ENCODE measurements at places on chromosomes 7 and 10.

GRCh38 chr10:122699796-122700455, at the start of gene C10orf120:
TSS of gene C10orf120 (minus strand) at chr10:122699846. CDS start at chr10:122699790, 56 bp downstream.
- DNase-seq = no peak

- no peak for DNase-seq
Measured at GRCh38 chr7:11681461-11681860, 150.5 kb downstream of the THSD7A start.

DNA sequence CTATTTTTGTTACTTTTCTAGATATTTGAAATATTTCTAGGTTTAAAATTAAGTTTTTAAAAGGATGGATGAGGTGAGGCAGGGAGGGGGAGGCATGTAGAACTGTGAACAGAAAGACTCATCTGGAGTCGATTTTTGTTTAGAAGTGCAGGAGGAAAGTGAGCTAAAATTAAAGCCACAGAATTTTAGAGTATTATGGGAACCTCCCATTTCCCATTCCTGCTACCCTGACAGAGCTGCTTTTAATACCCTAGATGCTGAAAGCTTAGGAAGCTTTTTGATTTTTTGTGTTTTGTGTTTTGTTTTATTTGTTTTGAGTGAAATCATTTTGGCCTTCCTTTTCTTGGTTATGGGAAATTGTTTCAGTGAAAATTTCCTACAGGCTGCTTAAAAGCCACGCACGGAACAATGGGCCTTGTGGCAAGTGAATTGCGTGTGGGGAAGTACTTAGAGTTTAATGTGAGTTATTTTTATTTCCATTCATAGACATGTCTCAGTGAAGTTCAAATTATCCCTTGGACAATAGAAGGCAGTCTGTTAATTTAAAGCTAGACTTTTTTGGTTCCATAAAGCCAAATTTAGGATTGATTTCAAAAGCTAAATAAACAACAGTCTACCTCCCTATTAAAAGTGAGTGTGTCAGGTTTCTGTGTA, 102.0 kb upstream of the HDAC9 start:
- no peak for DNase-seq

- no peak for DNase-seq
Measured at GRCh38 chr10:131911451-131911850, 10.6 kb downstream of the PPP2R2D start.

DNA sequence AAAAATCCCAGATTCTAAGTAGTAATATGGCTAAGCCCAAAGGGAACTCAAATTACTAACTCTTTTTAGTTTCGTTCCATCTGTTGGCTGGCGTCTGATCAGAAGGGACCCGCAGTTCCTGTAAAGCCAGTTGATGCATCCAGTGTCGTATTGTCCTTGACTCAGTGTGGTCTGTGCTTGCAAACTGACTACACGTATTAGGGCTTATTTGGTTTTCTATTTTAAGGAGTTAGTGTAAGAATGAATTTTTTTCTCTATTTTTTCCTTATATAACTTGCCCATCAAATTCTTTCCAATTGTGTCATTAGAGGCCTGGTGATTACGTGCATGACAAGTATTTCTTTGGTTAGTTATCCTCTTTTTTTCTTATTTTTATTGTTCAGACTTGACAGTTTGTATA, 9.7 kb downstream of the ABCA13 start:
- DNase-seq = no peak

DNA sequence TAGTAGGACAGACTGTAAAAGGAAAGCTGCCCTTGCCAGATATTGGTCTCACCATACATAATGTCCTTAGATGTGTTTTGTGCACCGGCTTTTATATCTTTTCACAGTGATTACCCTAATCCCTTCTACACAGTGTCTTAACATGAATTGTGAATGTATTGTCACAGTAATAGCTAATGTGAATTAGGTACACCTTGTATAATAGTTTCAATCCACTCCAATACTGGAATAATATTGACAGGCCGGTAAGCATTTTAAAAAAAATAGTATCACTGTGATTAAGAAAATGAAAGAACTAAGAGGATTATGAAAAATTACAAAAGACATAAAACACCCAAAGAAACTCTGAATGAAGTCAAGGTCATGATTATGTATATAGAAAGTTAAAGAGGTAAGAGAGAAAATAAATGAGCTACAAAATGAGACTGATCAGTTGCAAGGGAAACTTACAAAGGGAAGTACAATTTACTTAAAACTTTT, 420.9 kb downstream of the PLXDC2 start:
- DNase-seq = no peak

GRCh38 chr7:148625342-148625741, 34.8 kb downstream of the C7orf33 start:
- DNase-seq = no peak

- DNase-seq = no peak
Measured at GRCh38 chr10:20931156-20931795, 34.2 kb upstream of the NEBL start.

- DNase-seq = no peak
Measured at GRCh38 chr10:61463035-61463909, 10.1 kb upstream of the TMEM26 start.

DNA sequence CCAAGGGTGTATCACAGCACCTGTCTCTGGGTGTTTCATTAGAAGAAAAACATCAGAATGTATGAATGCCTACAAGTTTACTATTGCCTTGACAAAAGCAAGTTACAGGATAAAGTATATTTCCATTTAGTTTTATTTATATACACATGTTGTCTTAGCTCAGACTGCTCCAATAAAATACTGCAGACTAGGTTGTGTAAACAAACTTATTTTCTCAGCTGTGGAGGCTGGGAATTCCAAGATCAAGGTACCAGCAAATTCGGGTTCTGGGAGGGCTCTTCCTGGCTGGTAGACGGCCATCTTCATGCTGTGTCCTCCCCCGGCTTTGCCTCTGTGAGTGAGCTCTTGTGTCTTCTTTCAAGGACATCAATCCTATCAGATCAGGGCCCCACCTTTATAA, 77.1 kb upstream of the UNC5B start:
- no peak for DNase-seq

DNA sequence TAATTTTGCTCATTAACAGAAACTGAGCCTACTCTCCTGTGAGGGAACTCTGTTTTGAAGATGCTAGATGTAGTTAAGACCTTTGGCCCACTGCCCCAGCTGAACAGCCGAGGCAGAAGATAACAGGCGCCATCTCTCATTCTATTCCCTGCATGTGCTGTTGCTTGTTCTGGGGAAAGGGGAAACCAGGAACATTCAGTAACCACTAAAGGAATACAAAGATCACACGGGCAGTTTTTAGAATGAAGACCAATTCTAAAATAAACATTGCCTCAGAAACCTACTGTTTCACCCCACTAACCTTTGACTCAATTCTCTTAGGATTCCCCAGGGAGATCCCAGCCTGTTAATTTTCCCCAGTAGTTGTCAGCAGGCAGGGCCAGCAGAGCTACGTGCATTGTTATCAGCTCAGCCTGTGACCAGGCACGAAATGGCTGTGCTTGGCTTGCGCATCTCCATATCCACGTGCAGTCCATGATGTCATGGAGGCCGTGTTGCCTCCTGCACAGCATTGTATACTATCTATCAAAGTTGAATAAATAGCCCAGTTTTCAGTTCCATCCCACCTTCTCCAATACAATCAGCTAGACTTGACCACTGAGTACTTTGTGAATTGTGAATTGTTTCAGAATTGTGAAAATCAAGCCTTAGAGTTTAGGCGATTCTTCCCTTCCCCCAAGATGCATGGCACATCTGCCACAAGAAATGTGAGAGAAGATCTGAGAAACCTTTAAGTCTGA, 36.0 kb downstream of the ANK3 start:
- no peak for DNase-seq

DNA sequence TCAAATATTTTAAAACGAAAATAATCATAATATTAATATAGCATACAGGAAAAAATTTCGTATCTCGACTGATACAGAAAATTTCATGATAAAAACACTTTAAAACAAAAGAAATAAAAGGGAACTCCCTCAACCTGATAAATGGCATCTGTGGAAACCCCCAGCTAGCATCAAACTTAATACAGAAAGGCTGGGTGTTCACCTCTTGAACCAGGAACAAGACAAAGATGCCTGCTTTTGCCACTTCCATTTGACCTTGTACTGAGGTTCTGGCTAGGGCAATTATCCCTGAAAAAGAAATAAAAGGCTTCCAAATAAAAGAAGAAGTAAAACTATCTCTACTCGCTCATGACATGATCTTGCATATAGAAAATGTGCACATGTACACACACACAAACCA, 2.5 kb upstream of the ALOX5 start:
- DNase-seq = no peak

DNA sequence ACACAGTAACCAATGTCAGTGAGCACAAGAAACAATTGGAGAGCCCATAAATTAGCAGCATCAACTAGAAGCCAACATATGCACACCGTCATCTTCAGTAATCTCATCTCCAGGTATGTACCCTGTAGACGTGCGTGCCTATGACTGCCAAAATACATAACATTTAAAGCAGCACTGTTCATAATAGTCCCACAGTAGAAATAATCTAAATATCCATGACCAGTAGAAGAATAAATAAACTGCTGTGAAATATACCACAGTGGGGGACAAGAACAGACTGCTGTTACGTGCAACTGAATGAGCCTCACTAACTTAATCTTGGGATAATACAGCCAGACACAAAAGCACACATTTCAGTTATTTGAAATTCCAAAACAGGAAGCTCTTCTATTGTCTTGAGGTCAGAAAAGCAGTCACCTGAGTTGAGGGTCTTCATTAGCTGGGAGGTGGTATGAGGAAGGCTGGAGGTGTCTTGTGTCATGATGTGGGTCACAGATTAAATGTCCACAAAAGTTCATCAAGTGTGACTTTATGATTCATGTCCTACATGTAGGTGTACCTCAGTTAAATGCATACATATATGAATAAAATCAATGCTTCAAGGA, 454.2 kb upstream of the AKR1E2 start:
- no peak for DNase-seq

- DNase-seq = no peak
Measured at GRCh38 chr7:38506756-38507155, 124.4 kb downstream of the AMPH start.

DNA sequence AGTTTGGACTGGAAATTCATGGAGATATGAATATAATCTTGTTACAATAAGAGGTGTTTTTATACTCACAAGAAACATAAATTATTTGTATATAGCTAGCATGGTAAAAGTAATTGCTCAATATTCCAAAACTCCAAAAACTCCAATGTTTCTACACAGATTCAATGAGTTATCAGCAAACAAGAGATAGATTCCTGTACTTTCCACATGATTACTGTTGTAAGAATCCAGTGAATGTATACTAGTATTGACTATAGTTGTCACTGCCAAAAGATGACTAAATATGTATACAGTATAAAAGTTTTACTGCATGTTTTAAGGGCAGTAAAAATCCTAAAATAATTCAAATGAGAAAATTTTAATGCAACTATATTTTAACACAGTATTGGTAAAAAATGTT, 10.7 kb downstream of the ATOH7 start:
- DNase-seq = no peak

- DNase-seq = no peak
Measured at GRCh38 chr10:35533565-35533964, 71.6 kb upstream of the GJD4 start.

DNA sequence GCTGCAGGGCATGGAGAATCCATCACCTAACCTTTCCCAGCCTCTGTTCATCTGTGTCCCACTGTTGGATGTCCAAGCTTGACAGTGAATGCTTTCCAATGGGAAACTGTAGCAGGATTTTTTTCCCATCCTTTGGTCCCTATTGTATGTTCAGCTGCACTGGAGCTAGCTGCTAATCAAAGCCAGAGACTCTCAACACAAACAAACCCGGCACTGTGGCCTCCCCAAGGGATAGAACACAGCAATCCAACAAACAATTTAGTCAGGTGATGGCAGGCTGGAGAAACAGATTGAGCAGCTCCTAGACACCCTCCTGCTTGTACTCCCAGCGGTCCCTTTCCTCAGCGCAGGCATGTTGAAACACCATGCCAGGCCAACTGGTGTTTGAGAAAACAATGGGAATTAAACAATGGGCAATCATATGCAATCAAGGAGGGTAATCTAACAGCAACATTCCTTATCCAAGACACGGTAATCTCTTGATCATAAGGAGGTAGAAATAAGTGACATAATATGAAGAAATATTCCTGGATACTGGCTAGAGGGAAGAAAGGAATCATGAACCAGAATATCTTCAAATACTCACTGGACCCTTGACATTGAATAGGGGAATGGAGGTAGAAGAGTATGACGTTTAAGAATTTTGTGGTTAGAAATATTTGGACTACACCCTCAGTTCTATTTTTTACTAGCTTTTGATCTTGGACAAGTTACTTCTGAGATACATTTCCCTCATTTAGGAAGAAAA, 15.0 kb downstream of the PTN start:
- no peak for DNase-seq

- DNase-seq = no peak
Measured at GRCh38 chr7:98171449-98171848, 39.8 kb upstream of the BHLHA15 start.

DNA sequence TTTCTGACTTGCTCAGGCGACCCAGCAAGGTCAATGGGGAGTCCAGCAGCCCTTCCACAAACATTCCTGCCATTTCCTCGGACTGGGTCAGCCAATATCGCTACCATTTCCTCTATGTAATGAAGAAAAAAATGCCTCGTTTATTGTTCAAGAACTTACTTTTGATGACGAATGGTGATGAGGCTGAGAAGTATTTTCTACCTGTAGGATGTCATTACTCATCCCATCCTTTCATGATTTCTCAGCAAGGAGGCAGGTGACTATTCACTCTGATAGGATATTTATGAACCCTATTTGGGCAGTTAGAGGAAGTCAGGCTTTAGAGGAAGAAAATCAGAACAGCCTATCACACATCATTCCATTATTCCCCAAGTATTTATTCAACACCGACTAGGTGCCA, 178.6 kb downstream of the FANK1 start:
- DNase-seq = no peak

- no peak for DNase-seq
Measured at GRCh38 chr7:142885311-142886230, at the start of gene TRPV6. TSS of gene TRPV6 (minus strand) at chr7:142885745.

DNA sequence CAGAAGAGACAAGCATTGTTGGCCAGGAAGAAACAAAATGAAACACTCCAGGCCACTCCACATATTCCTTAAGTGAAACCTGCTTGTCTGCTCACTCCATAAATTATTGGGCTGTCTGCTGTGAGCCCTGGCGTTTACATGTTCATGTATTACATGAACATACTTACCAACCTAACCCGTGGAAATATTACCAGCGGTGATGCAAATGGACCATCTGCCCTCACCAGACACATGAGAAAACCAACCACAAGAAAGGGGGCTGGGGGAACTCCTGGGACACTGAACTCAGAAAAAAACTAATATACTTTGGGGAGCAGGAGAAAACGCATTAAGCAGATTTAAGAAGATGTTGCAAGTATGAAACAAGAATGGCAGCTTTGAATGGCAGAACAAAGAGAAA, 731.2 kb upstream of the IGFBP3 start:
- no peak for DNase-seq

Measured in GM13977 (cell line).